ENCODE measurements at places on chromosomes 3 and 15.

DNA sequence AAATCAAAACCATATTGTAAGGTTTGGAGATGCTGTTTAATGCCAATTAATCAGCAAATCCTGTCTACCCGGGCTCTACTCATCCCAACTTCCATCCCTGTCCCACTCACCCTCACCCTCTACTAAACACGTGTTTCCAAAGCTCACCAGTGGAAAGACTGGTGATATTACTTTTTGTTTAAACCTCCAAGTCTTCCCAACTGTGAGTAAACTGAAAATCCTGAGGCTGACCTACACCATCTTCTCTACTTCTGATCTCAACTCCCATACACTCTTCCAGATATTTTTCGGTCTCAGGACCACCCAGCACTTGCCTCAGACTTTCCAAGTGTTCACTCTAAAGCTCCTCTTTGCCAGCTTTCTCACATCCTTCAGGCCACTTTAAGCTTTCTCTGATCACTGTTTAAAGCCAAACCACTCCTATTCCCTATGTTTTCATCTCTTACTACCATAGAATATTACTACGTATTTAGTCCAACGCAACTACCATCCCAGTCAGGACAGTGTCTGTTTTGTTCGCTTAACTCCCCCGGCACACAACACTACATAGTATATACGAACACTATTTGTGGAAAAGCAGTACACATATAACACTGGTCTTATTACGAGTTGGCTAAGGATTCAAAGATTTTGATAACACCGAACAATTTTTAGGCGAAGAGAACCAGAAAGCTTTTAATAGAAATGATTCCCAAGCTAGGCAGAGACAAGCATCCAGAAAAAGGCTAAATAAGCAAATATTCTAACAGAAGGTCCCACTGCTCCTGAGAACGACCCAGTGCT is 684 bp downstream of the RPL4 start:
- DNase-seq: no peak

DNA sequence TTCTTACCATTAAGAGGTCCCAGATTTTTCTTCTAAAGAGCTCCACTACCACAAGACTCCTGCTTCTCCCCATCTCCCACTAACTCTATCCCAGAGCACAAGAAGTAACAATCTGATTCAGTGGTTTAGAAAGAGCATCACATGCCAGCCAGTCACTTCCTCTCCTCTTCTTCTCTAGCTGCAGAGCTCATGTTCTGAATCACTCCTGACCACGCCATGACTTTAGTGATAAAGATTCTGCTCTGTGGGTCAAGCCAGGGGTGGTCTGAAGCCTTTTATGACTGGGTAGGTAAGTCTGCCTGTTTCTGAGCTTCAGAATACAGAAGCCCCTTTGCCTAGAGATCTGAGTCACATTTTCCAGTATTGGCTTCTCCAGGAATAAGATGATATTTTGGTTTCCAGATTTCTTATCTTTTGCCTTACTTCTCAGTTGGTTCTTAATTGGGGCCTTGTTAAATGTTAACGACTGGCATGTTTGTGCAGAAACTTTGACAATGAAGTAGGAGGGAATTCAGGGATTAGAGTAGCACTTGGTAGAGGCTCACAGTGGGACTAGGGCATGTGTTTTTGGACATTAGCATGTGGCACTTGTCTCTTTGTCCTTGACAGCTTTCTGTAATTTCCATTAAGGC is 27.6 kb upstream of the ADAMTSL3 start:
- DNase-seq: no peak

DNA sequence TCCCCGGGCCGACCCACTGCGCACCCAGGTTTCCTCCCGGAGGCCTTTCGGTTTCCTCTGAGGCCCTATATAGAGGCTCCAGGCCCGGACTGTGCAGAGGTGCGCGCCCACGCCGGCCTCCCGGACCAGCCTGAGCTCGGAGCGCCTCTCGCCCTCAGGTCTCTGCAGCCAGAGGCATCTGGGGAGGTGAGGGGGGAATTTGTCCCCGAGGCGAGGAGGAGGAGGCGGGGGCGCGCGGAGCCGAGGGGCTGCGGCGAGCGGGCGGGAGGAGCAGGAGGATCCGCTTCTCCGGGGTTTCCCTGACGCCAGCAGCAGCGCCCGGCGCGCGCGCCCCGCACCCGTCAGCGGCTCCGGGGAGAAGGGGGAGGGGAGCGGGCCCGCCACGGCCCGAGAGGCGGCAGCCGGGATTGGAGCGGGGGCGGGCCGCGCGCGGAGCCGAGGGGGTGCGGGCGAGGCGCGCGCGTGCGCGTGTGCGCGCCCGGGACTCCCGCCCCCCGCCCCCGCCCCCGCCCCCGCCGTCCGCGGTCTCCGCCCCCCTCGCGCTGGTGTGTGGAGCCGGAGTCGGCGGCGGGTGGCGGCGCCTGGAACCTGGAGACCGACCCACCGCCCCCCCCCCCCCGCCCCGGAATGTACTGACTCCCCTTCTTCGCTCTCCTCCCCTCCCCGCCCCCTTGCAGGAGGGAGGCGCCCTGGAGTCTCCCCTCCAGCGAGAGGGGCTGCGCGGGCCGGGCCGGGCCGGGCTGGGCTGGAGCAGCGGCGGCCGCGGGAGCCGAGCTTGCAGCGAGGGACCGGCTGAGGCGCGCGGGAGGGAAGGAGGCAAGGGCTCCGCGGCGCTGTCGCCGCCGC is at the start of gene NEO1:
Gene NEO1 (plus strand): TSS at position 657 of the 846 bp plus-strand sequence. CDS start 213 bp downstream, outside the sequence.
- DNase-seq: peak; percentile 58

- DNase-seq: no peak
These were observed 270.3 kb downstream of the RPLP1 start for GRCh38 chr15:69722924-69723323.

GRCh38 chr3:125003369-125003853 is 52.4 kb downstream of the HEG1 start:
- DNase-seq: no peak

DNA sequence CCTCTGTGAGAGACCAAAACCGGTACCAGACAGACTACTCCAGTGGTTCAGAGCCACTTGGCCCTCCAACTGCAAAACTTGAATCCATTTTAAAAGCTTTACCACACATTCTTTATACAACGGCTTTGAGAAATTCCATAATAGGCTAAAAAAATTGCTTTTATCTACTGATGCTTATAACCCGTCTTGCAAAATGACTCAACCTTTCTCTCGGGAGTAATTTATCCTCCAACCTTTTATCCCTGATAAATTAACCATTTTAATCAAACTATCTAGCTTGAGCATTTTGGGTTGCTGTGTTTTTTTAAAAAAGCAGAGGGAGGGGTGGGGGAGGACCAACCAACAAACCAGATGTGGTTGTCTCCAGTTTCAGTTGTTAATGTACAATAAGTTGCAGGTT is 275.7 kb upstream of the LRTM1 start:
- no peak for DNase-seq

GRCh38 chr3:169940470-169941181 is 26.0 kb upstream of the SEC62 start:
- DNase-seq: no peak

DNA sequence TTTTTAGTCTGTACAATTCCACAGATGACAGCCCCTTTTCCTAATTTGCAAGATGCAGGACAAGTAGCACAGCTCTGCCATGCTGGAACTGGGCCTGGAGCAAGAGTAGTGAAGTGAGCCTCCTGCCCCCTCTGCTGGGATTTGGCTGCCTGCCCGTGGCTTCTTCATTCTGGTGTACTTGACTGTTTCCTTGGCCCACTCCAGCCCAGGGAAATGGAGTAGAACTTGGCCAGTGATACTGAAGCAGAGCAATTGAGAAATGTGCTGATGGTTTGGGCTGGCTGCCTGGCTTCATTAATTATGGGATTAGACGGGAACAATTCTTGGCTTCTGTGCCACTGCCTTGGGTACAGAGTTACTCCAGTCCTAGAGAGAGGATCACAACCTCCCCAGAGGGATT is 2.8 kb downstream of the GPD1L start:
- DNase-seq: no peak

GRCh38 chr15:60555291-60555690 is 76.3 kb upstream of the ICE2 start:
- DNase-seq: no peak

GRCh38 chr15:78325092-78325843 is 14.9 kb upstream of the CRABP1 start:
- DNase-seq: no peak

GRCh38 chr3:188510366-188510765 is 356.4 kb downstream of the LPP start:
- no peak for DNase-seq

- DNase-seq: peak; percentile 42
These were observed 23.2 kb downstream of the SPTBN5 start for GRCh38 chr15:41870689-41871081.

- DNase-seq: no peak
These were observed 172.3 kb upstream of the UBE2E1 start for GRCh38 chr3:23633261-23633960.

- no peak for DNase-seq
These were observed 7.7 kb downstream of the SLC6A6 start for GRCh38 chr3:14410106-14410502.

DNA sequence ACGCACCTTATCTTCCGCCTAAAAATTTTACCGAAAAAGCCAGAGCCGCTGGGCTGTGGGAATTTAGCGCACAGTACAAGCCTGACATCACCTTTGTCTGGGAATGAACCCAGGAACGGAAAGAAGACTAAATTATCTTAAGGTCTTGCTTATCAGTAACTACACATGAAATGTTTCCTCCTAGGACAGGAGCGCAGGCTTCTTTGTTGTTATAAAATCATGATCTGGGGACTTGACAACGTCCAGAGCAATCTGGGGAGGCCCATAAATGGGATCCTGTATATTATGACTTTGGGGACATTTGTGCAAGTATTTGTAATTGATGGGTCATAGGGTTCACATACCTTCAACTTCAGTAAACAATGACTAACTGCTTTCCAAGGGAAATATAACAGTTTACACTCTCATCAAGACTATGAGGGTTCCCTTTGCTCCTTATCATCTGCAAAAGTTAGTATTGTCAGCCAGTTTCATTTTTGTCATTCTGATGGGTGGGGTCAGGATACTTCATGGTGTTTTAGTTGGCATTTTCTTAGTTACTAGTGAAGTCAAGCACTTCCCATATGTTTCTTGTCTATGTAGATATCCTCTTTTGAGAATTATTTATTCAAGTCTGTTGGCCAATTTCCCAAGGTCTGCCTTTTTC is 213.9 kb upstream of the PFN2 start:
- no peak for DNase-seq

DNA sequence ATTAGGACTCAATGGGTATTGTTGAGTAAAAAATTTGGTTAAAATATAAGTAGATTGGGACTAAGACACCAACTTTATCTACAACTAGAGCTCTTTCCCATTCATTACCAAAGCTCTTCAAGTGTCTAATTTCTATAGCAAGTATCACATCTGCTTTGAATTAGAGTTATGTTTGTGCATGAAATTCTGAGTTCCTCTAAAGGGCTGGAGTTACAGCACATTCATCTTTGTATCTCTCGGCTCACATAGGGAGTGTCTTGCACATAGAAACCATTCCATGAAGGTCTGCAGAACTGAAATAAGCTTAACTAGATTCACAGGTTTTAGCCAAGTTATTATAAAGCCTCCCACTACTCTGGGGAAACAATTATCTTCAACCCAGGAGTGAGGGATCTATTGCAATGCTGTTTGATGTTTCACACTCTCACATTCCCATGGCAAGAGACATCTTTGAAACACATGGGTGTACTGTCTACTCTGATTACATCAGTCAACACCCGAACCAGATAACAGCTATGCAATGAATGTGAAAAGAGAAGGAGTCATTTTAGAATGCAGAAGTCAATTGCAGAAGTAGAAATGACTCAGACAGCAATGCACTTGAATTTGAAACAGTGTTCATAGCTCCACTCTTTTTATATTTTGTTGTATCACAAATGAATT is 93.1 kb upstream of the KBTBD8 start:
- DNase-seq: no peak

GRCh38 chr3:57826245-57826951 is 70.3 kb downstream of the SLMAP start:
- no peak for DNase-seq

All from effector CD4-positive, alpha-beta T cell (primary cell).